ENCODE measurements at places on chromosomes 5 and 9.
A peak's percentile ranks its signal among the peaks of the same experiment; 100 is the strongest.

DNA sequence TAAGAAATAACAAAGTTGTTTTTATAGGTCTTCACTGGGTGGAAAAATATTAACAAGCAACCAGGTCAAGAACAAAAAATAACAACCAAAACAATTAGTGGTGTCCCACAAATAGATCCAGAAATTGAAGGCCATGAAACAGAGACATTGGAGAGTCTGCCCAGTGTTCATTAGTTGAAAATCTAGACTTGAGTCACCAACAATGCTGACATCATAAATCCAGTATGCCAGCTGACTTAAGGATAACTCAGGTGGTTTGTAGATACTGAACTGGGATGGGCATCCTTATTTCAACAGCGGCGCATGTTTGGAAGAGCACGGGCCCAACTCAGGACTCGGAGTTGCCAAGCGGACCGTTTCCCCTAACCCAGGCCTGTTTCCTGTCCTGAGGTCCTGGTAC, 80.7 kb upstream of the TNFAIP8 start:
- peak; percentile 14 for DNase-seq

- no peak for DNase-seq
These were observed 41.5 kb upstream of the GDNF start for GRCh38 chr5:37881359-37881758.

- DNase-seq: no peak
These were observed 72.4 kb downstream of the KIAA0825 start for GRCh38 chr5:94545870-94546625.

- no peak for DNase-seq
These were observed 44.4 kb downstream of the PHAX start for GRCh38 chr5:126645132-126645531.

DNA sequence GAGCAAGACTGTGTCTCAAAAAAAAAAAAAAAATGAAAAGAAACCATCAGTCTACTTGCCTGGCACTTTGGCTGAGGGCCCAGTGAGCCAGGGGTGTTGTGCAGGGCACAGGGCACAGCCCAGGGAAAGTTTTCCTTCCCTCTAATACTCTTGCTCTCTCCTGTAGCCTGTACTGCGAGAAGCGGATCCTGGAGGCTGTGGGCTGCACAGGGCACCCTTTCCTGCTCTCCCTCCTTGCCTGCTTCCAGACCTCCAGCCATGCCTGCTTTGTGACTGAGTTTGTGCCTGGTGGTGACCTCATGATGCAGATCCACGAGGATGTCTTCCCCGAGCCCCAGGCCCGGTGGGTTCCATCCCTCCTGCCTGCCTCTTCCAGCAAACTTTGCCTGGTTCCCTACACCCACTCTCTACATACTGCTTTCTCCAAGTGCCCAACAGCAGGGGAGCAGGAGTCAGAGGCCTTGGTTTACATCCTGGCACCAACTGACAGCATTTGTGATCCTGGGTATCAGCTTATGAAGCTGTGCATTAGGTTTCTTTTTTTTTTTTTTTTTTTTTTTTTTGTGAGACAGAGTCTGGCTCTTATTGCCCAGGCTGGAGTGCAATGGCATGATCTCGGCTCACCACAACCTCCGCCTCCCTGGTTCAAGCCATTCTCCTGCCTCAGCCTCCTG, 7.2 kb downstream of the ZDHHC12 start:
- no peak for DNase-seq

DNA sequence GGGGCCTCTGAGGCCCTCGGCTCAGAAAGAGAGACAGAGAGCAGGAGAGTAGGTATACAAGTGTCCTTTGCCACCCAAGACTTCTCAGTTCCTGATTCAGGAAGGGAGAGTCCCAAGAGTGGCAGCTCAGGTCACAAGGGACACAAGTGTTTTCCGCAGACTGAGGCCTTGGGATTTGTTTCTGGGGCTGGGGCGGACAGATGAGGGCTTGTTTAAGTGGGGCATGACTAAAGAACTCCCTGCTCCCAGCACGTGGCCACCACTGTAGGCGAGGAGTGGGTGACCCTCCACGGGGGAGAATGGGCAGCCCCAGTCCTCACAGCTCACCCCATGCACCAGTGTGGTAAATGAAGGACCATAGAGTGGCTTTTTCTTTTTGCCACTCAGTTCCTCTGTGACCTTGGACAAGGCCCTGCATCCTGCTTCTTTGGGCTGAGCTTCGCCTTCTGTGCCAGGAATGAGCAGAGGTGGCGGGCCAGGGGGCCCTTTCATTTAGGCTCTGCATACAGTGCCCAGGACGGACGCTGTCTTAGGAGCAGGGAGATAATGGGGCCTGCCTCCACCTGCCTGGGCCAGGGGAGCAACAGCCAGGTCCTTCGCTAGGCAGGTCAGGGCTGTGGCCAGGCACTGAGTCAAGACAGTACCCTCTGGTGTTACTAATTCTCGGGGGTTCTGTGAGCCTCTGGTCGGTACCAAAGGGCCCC, 50.8 kb downstream of the AMBP start:
- DNase-seq: no peak

DNA sequence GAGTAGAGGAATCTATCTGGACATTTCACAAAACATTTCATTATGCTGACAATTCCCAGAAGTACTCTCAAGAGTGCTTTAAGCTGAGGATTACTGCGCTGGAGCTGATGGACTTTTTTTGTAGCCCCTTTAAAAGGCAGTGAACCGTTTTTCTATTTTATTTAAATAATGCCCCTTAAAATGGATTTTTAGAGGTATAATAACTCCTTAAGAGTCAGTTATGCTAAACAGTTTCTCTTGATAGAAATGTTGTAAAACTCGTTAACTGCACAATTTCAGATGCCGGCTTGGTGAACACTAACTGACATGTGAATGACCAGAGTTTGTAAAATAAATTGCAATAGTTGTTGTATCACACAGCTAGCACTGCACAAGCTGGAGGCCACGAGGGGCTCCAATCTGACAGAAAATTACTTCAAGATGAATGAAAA, 174.0 kb downstream of the NR2F1-AS1 start:
- DNase-seq: no peak

DNA sequence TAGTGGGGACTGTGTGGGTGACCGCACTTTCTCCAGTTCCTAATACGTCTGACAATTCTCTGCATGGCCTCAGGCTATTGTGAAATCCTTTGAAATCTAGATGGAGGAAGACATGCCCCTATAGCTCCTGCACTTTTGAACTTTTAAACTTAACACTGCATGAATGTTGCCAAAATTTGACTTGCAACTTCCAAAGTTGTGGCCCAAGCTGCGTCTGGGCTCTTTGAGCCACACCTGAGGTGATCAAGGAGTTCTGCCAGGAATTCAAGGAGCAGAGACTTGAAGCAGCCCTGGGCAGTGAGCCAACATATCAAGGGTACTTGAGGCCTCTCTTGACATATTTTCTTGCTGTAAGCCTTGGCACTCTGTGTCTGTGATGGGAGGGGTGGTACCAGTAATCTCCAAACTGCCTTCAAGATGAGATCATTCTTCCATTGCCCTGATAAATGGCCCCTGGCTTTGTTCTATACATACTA, 1336.1 kb upstream of the CDH9 start:
- no peak for DNase-seq

- no peak for DNase-seq
These were observed 50.5 kb upstream of the COL5A1 start for GRCh38 chr9:134591082-134591571.

GRCh38 chr9:38047301-38048251, 21.5 kb downstream of the SHB start:
- DNase-seq: peak; percentile 73

GRCh38 chr5:99694884-99695283, 766.1 kb upstream of the CHD1 start:
- no peak for DNase-seq

DNA sequence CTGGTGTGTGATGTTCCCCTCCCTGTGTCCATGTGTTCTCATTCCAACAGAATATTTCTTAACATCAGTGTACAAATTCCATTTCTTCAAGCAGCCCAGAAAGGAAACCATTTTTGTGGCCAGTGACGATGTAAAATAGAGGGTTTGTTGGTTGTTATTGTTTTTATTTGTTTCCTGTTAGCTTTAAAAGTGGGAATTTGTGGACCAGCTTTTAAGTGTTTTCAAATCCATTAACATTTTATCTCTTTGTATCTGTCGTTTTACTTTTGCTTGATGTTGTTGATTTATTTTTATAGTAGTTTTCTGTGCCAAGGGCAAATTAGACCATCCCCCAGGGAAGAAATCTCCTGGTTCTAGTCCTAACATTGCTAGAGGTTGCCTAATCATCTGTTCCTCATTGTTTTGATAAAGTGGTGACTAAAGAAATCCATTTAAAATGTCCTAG, 100.0 kb downstream of the GDNF start:
- DNase-seq: peak; percentile 84

DNA sequence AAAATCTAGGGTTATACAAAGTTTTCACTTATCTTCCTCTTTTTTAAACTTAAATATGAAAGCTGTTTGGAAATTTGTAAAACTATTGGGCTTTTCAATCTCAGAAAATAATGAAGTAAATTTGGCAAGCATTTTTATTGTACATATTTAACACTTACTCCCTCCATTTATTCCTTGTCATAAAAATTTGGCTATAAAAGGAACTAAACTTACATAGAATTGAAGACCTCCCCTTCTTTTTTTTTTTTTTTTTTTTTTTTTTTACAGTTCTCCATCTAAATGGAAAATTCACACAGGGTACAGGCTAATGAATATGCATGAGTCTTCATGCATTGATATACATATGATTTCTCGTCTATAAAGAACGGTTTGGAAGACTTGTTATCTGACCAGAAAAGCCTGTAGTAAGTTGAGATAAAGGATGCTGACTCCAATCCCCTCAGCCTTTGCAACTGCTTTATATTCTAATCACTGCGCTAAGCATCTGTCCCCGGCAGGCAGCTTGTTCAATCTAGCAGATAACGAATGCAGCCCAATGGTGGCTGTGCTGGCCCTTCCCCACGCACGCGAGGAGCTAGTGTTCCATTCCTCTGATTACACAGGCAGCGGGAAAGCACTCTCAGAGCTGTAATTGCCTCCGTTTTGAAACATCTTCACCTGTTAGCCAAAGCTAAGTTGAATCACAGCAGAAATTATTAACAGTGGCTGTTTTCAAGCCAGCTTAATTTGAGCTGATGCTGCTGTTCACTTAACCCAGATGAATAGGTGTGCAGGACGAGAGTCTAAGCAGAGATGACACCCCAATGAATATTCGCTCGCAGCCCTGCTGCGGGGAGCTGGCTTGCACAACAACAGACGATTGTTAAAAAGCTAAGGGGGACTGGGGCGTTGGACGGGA, 453.8 kb upstream of the ZNF608 start:
- DNase-seq: no peak

- peak; percentile 27 for DNase-seq
These were observed 124.4 kb downstream of the SSBP2 start for GRCh38 chr5:81626524-81626923.

DNA sequence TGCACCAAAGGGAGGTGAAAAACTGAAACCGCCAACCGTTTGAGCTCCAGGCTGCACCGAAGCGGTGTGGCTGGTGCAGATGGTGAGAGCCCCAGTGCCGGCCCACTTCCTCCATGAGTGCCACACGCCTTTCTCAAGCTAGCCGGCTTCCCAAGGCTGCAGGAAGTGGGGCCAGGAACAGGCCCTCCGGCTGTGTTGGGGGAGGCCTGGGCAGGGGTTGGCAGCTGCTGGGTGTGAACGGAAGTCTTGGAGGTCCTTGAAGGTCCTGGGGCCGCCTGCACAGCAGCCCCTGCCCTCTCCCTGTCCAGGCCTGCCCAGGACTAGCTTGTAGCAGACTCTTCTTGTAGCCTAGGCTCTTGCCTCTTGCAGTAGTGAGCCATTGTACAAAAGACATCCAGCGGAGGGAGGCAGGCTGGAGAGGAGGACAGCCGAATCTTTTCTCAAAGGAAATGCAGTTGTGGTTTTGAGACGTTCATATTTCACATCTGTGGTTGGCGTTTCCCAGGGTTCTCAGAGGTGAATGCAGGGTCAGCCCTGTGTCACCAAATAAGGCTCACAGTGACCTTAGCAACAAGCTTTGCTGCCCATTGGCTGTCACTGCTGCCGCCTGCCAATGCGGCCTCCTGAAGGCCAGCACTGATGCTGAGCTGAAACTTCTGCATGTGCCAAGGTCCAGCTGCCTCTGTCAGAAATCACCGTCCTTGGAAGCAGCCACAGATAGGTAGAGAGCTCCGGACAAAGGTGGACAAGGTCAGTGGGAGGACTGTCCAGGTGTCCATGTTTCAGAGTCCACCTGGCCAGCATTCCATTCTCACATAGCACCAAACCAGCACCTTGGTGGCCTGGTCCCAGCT, 23.9 kb downstream of the IRF1 start:
- DNase-seq: peak; percentile 17

DNA sequence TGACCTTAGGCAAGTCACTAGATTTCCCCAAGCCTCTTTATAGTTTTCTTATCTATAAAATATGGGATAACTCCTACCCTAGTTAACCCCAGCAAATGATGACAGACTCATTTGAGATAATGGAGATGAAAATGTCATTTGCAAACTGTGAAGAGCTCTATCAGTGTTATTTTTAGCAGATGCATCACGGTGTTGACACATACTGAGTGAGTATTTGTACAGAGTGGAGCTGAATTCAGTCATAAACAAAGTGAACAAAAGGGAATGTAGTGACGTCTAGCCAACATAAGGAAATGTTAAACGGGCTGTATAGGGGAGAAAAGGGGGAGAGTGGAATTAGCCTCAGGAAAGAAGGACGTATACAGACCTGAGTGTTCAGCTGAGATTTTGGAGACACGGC, 75.9 kb downstream of the NMUR2 start:
- no peak for DNase-seq

Data from fibroblast of gingiva (primary cell).